Right kidney (tissue), 9 donors: ENCODE measurements at places on chromosomes 11 and 22.
A peak's percentile ranks its signal among the peaks of the same experiment; 100 is the strongest.

GRCh38 chr11:19080579-19080993, 20.1 kb upstream of the MRGPRX2 start:
- DNase-seq: no peak

- no peak for DNase-seq
Measured at GRCh38 chr11:13680501-13681264, 12.2 kb downstream of the FAR1 start.

GRCh38 chr11:2269601-2270321, 627 bp downstream of the ASCL2 start:
- no peak for DNase-seq

DNA sequence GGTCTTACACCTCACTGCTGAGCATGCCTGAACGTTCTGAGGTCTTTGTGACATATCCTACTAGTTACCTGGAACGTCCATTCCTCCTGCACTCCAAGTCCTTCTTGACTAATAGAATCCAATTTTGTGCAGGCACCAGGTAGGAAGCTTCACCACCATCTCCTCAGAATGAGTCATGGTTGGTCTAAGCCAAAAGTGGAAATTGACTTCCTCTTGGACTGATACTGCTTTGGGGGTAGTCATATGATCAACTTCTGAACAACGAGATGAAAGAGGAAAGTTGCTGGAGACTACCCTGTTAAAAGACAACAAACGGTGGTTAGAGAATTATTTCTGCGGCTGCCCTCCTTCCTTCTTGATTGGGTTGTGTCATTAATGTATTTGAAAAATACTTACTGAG, 374.2 kb upstream of the LARGE1 start:
- DNase-seq: no peak

DNA sequence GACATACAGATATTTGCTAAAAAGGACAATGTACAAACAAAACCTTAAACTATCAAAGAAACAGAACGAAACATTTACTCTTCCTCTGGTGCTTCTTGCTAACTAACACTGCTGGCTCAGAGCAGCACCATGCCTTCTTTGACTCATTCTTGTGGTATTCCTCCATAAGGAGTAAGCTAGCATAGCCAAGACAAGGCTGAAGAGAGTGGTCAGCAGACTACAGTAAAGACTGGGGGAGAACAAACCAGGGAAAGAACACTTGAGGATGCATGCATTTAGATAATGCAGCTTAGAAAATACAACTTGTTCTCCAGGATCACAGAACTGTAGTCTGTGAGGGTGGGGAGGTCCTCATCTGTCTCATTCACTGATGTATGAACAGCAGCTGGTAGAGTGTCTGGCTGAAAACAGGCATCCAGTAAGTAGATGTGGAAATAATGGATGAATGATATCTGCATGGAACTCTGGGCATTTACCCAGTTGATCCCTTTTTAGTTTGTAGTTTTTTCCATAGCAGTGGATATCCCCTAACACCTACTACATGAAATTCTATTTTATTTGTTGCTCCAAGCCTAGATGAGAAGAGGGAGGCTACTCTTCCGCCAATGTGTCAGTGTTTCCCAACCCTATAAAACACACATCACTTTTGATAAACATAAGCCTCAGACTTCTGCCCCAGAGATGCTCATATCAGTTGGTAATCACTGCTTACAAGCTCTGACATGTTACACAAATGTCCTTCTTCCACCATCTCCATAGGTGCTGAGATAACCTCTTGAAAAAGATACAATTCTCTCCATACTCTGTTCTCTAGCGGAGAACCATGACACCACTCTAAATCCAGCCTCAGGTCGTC, 7.3 kb downstream of the SNX19 start:
- DNase-seq: no peak

- DNase-seq: no peak
Measured at GRCh38 chr11:43802509-43802908, 78.1 kb upstream of the ALKBH3 start.

- DNase-seq: no peak
Measured at GRCh38 chr22:43237280-43237679, 50.3 kb upstream of the TTLL12 start.

GRCh38 chr11:96554236-96554820, 164.5 kb downstream of the JRKL start:
- DNase-seq: no peak

- no peak for DNase-seq
Measured at GRCh38 chr11:69366591-69366990, 72.6 kb downstream of the MYEOV start.

DNA sequence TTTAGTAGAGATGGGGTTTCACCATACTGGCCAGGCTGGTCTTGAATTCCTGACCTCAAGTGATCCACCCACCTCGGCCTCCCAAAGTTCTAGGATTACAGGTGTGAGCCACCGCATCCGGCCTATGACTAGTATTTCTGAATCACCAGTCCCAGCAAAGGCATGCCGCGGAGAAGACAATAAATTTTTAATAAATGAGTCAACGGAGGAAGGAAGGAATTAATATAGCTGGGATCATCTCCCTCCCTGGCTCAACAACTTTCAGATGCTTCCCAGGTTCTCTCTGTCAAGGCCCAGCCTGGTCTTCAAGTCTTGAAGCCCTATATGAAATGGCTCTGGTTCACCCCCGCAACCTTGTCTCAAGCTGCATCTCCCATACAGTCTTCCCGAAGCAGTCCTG, 45.7 kb downstream of the CYTH4 start:
- DNase-seq: no peak

DNA sequence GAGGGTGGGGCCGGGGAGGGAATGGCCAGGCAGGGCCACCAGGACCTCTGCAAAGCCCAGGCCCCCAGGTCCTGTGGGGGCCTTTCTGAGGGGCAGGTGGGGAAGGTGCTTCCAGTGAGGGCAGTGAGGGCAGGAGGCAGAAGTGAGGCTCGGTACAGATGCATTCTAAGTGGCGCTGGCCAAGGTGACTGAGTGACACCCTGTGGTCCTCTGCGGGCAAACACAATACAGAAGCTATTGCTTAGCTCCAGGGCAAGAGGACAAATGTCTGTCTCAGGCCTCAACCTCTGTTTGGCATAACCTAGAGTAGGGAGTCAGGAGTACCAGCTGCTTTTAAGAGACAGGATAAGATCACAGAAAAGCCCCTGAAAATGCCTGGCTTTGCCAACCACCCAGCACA, 31.3 kb downstream of the B3GAT1 start:
- DNase-seq: no peak

- DNase-seq: no peak
Measured at GRCh38 chr11:124041254-124041653, at the start of gene OR10G7. TSS of gene OR10G7 (minus strand) at chr11:124041325. CDS start at chr11:124039001, 2,324 bp downstream.

DNA sequence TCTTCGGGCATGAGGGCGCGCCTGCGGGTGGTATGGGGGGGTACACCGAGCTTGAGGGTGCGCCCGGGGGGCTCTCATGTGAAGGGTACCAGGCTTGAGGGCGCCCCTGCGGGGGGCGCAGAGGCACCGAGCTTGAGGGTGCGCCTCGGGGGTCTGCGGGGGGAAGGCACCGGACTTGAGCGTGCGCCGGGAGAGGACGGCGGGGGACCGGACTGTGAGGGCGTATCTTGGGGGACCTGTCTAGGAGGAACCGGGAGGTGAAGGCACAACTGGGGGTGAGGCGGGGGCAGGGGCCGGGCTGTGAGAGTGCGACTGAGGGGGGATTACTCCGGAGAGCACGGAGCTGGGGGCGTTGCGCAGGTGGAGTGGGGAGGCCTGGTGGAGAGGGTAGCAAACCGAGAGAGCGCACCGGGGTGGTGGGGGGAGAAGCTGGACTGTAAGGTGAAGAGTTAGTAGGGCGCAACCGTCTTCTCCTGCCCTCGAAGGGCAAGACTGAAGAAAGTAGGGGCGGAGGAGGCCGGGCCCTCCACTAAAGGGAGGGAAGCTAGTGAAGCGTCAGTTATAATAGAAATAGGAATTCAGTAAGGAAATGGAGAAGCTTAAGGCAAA, 1.1 kb upstream of the DDX6 start:
- DNase-seq: no peak

- DNase-seq: no peak
Measured at GRCh38 chr11:14789879-14790484, 102.0 kb downstream of the CYP2R1 start.

- peak; percentile 66 for DNase-seq
Measured at GRCh38 chr11:33735271-33736147, 714 bp downstream of the CD59 start.

- no peak for DNase-seq
Measured at GRCh38 chr11:72597721-72598120, 76.5 kb downstream of the PDE2A start.

- DNase-seq: no peak
Measured at GRCh38 chr11:32905028-32905667, 12.5 kb downstream of the QSER1 start.

GRCh38 chr22:27137871-27138337, 480.5 kb downstream of the MIAT start:
- no peak for DNase-seq

DNA sequence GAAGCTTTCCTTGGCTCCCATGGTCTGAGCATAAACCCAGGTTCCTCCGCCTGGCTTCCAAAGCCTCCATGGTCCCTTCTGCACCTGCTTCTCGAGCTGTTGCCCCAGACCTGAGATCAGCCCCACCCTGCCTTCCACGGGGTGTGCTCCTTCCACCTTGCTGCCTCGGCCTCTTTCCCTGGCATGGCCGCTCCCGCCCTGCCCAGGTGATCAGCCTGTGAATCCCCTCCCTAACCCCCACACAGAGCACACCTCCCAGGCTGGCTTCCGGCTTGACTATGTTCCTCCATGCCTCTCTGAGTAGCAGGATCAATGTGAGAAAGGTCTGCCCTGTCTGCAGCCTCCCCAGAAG, 2.7 kb upstream of the PPP6R3 start:
- DNase-seq: no peak

DNA sequence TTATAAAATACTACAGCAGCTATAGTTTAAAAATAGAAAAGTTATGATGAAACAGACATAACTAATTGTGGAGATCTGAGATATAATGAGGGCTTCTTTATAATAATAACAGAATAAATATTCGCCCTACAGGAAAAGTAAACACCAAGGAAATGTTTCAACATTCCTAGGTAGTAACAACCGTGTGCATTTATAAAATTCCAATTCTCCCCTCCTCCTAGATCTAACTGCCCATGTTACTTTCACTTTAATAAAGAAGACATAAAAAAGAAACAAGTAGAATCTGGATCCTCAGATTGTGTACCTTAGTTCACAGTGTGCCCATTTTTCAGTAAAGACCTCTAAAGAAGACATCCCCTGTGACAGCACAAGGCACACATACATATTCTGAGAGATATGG, 57.8 kb upstream of the MN1 start:
- DNase-seq: no peak

DNA sequence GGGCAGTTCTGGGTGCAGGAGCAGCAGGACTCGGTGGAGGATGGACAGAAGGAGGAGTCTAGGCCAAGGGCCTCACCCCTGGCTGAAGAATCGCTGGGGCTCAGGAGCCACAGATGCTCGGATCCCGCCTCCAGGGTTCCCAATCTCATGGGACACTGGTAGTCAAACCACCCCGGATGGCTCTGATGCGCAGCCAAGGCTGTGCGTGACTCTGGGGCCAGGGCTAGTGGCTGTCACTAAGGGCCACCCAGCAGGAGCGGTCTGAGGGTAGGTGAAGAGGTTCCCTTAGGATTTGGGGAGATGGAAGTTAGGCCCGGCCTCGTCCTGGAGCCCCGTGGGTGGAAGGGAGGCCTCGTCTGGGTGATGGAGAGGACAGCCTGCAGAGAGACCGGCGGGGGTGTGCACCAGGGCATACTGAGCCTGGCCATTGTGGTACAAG, 300.6 kb downstream of the TBC1D22A start:
- DNase-seq: no peak

GRCh38 chr22:46769191-46769675, 6.8 kb downstream of the TBC1D22A start:
- DNase-seq: peak; percentile 54

DNA sequence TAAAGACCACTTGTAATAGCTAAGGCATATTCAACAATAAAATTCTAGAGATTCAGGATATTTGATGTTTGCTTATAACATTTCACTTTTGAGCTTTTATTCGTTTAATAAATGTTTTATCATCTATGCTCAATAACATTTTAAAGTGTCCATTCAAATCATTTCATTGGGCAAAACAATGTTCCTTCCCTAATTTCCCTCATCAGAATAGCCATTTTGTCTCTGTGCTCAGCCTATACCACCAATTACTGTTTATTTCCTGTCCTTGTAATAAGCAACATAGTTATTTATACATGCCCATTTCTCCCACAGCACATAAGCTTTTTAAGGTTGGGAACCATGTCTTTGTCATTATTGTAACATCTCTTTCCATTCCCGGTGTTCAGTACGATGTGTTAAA, 1.3 kb upstream of the SC5D start:
- DNase-seq: no peak

DNA sequence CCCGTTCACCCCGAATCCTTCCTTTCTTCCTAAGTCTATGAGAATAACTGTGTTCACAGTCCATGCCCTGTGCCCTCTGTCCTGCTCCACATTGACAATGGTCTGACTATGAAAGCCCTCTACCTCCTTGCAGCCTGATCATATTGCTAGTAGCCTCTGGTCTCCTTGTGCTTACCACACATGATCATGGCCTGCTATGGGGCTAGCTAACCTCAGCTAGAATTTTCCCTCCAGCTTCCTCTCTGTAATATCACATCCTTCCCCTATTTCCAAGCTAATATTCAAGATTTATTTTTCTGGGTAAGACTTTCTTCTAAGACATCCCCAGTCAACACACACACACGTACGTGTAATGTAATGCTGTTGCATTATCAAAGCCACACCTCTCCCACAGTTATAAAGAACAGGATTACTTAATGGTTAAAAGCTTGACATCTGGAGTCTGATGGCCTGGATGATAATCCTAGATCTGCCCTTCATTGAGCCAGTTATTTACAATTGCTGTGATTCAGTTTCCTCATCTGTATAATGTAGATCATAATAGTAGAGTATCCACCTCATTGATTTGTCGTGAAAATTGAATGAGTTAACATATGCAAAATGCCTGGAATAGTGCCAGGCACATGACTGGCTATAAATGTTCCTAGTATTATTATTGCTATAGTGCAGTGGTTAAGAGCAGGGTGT, 214.4 kb upstream of the BLID start:
- DNase-seq: no peak

DNA sequence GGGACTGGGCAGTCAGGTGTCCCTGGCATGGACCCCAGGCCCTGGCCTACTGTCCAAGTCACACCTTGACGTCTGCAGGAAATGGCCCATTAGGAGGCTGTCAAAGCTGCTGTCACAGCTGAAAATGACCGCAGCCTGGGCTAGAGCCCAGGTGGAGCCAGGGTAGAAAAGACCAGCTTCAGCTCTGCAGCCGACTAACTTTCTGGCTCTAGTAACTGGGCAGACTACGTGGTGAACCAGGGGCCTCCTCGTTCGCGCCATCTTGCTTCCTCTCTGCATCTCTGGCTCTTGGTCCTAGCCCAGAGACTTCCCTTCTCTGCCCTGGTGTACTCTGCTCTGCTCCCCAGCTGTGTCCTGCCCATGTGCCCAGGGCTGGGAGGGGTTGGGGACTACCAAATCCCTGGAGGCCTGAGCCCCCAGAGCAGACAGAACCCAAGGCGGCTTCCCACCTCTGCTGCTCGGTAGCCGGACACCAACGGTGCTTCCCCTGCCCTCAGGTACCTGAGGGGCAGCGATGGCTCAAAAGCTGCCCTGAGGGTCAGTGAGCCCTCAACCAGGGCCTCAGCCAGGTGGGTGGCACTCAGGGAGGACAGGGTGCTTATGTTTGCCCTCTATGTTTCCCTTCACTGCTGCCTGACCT, 19.7 kb downstream of the SART1 start:
- no peak for DNase-seq
